ENCODE measurements at places on chromosomes 4 and X.

- DNase-seq: no peak
These were observed 62.8 kb downstream of the SNX25 start for GRCh38 chr4:185272245-185272644.

GRCh38 chrX:10800796-10801195 lies 180.4 kb upstream of the MID1 start:
- no peak for DNase-seq

- DNase-seq: peak; percentile 2
These were observed 38.4 kb downstream of the NAP1L5 start for GRCh38 chr4:88659055-88659889.

GRCh38 chr4:168362025-168362401 lies 43.5 kb upstream of the DDX60 start:
- DNase-seq: no peak

- DNase-seq: peak; percentile 7
These were observed 33.8 kb downstream of the LONRF3 start for GRCh38 chrX:119008110-119008744.

DNA sequence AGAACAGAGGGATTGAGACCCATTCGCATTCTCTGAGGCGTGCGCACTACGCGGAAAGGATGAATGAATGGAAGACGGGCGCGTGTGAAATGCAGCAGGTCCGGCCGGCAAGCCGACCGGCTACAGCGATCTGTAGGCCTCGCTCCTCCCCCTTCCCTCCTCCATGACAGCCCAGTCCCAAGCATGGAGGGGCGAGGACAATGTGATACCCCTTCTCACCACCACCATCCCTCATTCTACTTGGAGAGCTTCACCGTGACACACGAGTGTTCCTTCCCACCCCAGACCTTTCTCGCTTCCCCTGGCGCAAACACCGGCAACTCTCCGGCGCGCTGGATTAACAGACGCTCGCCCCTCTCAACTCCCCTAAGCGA lies 815 bp downstream of the EIF4E start:
- DNase-seq: peak; percentile 66

DNA sequence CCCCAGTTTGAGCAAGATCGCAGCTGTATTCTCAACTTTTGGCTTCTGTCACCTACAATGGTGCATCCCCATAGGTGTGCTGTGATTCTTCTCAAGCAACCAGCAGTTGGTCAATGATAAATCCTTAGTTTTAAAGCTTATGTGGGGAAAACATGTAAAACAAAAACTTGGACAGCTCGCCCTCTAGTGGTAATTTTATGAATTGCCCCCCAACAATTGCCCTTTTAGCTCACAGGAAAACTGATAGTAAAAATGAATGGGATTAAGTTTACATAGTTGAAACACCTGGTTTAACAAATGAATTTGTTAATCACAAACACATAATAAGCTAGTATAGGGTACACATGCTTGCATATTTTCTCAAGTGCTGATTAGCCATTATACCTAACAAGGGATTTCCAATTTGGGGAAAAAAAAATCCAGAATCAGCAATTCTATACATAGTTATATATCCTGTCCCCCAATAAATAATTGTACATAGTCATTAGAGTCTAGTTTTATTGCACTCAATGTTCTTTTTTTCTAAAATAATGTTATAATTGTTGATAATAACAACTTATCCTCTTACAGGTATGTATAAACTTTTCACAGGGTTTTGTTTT lies 30.1 kb downstream of the TEX13A start:
- DNase-seq: no peak

DNA sequence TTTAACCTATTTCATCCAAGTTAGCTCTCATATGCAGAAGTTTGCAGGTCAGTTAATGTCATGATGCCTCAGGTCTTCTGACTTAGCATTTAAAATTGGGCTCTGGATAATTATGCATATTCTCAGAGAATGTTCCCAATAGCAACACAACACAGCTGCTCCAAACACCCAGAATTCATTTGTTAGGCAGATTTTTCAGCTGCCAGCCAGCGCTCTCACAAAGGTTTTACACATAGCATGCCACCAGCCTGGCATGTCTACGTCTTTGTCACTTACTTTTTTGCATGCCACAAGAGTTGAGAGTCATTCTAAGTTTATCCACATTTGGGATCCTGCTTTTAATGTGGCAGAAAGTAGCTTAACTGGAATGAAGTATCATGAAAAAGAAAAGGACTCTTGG lies 84.8 kb downstream of the LIMCH1 start:
- DNase-seq: no peak

DNA sequence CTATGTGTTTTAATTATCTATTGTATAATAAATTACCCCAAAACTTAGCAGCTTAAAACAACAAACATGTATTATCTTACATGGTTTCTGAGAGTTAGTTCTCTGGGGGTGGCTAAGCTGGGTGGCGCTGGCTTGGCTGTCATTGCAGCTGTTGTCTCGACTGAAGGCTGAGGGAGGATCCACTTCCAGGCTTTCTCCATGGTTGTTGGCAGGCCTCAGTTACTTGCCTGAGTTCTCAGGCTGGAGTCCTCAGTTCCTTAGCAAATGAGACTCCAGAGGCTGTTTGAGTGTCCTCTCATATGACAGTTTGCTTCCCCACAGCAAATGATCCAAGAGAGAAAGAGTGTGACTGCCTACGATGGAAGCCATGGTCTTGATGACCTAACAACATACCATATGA lies 23.5 kb upstream of the GALNT7 start:
- DNase-seq: no peak

- no peak for DNase-seq
These were observed 251.8 kb upstream of the GALNTL6 start for GRCh38 chr4:171561419-171561818.

DNA sequence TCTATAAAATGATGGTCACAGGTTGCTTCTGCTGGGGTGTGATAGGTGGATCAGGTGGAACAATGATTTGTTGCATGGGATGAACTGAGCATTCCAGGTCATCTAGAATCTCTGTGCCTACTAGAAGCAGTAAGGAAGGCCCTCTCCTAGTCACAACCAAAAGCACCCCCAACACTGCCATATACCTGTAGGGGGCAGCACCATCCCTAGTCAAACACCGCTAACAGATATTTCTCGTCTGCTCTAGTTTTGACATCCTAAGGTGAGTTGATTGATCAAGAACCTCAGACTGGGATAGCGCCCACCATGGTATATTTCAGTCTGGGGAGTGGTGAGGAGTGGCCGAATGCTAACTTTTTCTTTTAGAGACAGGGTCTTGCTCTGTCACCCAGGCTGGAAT lies 160.2 kb downstream of the NHS start:
- DNase-seq: no peak

DNA sequence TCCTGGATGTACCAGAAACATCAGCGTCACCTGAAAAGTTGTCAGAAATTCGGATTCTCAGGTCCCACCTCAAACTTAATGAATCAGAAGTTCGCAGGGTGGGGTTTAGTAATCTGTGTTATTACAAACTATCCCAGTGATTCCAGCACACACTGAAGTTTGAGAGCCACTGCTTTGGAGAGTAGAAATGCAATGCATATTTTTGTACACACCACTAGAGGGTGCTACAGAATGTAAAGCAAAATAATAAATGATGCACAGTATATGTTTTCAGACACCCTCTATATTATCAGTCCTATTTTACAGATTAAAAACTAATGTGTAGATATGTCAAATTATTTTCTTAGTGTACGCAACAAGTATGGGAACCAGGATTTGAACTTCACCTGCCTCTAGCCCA lies 2.4 kb upstream of the MORF4L2 start:
- DNase-seq: peak; percentile 8

- DNase-seq: peak; percentile 28
These were observed 2.9 kb downstream of the ANTXR2 start for GRCh38 chr4:80069837-80070731.

- no peak for DNase-seq
These were observed 2.3 kb upstream of the MSL3 start for GRCh38 chrX:11755724-11756123.

DNA sequence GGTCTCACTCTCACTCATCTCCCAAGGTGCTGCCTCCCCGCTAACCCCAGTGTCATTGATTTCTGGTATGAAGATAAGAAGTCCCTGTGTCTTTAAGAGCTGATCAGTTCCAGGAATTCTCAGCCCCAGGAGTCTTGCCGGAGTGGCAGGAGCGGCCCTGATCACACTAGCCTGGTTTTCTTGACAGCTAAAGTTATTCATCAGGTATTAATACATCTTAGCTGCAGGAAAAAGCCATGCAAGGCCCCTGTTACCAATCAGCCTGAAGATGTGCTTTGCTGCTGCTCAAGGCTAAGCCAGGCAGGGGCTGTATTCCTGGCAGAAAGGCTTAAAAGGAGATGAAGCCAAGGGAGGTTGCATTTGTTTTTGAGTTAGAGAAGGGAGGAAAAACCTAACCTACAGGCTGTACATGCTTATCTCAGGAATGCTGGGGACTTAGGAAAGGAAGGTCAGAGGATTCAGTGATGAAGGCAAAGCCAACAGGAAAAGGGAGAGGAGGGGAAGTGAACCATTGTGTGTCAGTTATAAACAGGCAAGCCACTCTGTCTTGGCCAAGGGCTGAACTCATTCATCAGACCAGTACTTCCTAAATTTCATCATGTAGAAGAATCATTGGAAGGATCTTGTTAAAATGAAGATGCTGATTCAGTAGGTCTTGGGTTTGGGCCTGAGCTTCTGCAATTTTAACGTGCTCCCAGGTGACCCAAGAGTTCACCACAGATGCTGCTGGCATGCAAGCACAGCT lies 8.6 kb downstream of the SRPX start:
- DNase-seq: peak; percentile 73

- DNase-seq: no peak
These were observed 476.3 kb downstream of the DTHD1 start for GRCh38 chr4:36757580-36758311.

- DNase-seq: peak; percentile 25
These were observed at the start of gene NAP1L5 for GRCh38 chr4:88697588-88698329. TSS of gene NAP1L5 (minus strand) at chr4:88697829. CDS start at chr4:88697754, 75 bp downstream.

- no peak for DNase-seq
These were observed 3.9 kb upstream of the LNX1 start for GRCh38 chr4:53595204-53595603.

GRCh38 chr4:122118243-122118642 lies 33.9 kb upstream of the BLTP1 start:
- DNase-seq: no peak

DNA sequence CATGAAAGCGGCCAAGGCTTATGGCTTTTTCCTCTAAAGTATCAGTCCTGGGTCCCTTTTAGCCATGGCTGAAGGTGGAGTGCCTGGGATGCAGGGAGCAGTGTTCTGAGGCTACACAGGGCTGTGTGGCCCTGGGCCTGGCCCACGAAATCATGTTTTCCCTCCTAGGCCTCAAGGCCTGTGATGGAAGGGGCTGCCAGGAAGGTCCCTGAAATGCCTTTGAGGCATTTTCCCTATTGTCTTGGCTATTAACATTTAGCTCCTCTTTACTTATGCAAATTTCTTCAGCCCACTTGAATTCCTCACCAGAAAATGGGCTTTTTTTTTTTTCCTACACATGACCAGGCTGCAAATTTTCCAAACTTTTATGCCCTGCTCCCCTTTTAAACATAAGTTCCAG lies 657.0 kb downstream of the DACH2 start:
- no peak for DNase-seq

GRCh38 chr4:154490234-154490582 lies 1.4 kb downstream of the DCHS2 start:
- DNase-seq: no peak

- DNase-seq: peak; percentile 47
These were observed 39.2 kb upstream of the USP9X start for GRCh38 chrX:41045960-41046567.

- no peak for DNase-seq
These were observed 685.8 kb downstream of the GABRG1 start for GRCh38 chr4:45438047-45438446.

DNA sequence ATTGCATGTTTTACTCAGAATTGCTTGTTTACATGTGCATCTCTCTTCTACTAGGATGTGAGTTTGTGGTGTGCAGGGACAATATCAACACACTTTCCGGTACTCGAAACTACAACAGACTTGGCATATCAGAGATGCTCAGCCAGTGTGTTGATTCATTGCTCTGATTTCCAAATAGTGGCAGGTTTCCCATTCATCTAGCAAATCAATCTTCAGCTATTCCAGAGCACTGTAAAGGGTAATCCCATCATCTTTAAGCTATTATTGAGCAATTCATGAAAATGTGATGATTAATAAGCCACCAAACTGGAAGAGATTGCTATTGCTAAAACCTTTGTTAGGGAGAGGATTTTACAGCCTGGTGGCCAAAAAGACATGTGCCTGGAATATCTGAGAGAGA lies 574.2 kb upstream of the CPEB2 start:
- DNase-seq: no peak

DNA sequence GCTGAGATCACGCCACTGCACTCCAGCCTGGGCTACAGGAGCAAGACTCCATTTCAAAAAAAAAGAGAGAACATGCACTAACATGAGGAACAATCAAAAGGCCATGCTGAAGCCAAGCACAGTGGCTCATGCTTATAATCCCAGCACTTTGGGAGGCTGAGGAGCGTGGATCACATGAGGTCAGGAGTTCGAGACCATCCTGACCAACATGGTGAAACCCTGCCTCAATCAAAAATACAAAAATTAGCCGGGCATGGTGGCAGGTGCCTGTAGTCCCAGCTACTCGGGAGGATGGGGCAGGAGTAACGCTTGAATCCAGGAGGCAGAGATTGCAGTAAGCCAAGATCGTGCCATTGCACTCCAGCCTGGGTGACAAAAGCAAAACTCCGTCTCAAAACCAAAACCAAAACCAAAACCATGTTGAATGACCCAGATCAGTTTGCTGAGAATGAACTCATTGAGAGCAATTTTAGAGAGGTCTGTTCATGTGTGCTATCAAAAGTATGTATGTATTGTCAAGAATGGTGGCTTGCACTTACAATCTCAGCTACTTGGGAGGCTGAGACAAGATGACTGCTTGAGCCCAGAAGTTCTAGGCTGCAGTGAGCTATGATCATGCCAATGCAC lies 44.8 kb downstream of the PDS5A start:
- DNase-seq: peak; percentile 19

- DNase-seq: no peak
These were observed 158.0 kb downstream of the REPS2 start for GRCh38 chrX:17104433-17104832.

- DNase-seq: no peak
These were observed 33.5 kb downstream of the YTHDC1 start for GRCh38 chr4:68316193-68316969.

DNA sequence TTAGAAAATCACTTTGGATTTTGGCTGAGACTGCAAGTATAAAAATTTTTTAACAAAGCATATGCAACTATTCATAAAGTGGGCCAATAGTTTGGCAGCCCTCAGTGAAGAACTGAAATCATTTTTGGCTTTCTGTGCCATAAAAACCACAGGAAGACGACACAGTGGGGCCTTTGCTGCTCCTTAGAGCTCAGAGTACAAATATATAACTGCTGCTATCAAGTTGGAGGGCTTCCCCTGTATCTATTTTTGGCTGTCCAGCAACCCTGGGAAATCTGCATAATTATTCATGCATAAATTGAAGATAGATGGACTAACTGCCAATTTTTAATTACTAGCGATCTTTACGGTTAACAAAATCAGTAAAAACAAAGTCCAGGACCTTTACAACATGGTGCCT lies 51.5 kb upstream of the FTHL17 start:
- peak; percentile 9 for DNase-seq

DNA sequence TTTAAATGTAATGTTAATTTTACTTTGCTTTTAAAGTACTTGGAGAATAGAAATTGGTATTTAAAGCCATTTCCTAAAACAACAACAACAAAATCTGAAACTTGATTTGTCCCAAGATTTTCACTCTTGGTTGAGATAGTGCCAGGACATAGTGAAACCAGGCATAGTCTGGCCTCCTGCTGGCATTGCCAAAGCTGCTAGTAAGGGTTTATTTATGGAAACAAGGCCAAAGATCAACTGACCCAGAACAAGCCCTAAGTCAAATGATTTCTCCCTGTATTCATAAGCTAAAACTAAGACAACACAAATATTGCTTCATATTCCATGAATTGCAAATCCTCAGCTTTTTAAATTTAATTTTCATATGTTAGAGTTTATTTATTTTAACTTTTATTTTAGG lies 227.5 kb upstream of the FGF13 start:
- DNase-seq: no peak
